ENCODE measurements at places on chromosomes 16 and 17.
A peak's percentile ranks its signal among the peaks of the same experiment; 100 is the strongest.

- DNase-seq = no peak
These were observed 117.7 kb upstream of the FOXF1 start for GRCh38 chr16:86392436-86393152.

DNA sequence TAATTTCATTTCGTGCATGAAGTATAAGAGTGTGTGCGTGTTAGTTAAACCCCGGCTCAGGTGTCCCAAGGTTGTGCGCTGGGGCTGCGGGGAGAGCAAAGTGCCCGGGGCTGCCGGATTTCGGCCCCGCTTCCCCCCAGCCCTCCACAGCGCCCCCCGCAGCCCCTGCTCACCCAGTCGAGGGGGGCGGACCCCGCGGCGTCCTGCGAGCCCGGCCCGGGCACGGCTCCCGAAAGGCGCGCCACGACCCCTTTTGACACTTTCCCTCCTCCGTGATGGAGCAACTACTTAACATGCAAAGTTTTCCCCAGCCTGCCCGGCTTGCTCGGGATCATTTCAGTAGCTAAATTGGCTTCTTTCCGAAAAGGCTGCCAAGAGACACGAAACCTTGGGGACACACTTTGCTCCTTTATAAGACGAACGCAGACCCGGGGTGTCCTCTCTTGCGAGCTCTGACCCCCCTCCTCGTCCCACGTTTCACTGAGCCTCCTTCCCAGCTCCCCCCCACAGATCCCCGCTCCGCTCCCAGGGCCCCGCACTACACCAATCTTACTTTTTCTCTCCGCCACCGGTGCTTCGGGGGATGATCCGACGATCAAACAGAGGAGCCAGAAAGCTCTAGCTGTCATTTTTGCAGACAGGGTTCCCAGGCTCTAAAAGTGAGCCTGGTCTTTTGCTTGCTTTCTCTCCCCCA, 552 bp downstream of the C17orf58 start:
- no peak for DNase-seq

DNA sequence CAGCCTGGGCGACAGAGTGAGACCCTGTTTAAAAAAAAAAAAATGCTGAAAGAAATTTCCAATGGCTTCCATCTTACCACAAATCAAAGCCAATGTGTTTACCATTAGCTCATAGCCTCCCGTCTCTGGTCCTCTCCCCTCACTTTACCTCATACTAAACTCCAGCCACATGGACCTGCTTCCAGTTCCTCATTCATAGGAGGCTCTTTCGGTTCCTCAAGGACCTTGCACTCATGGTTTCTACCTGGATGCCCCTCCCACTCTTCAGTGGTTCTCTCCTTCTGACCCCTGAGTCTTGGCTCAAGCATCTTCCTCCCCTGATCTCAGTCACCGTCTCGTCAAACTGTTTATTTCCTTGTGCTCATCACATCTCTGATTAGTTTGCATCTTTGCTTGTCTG, 3.8 kb upstream of the DEF8 start:
- no peak for DNase-seq

DNA sequence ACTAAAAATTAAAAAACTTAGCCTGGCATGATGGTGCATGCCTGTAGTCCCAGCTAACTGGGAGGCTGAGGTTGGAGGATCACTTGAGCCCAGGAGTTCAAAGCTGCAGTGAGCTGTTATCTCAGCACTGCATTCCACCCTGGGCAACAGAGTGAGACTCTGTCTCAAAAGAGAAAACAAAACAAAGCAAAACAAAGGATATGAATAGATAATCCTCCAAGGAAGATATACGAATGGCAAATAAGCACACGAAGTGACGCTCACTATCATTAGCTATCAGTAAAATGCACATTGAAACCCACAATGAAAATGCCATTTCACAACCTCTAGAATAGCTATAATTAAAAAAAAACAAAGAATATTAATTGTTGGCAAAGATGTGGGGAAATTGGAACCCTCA, 386.2 kb upstream of the CCL2 start:
- DNase-seq = no peak

GRCh38 chr16:85994492-85995490, 95.8 kb downstream of the IRF8 start:
- DNase-seq = no peak

DNA sequence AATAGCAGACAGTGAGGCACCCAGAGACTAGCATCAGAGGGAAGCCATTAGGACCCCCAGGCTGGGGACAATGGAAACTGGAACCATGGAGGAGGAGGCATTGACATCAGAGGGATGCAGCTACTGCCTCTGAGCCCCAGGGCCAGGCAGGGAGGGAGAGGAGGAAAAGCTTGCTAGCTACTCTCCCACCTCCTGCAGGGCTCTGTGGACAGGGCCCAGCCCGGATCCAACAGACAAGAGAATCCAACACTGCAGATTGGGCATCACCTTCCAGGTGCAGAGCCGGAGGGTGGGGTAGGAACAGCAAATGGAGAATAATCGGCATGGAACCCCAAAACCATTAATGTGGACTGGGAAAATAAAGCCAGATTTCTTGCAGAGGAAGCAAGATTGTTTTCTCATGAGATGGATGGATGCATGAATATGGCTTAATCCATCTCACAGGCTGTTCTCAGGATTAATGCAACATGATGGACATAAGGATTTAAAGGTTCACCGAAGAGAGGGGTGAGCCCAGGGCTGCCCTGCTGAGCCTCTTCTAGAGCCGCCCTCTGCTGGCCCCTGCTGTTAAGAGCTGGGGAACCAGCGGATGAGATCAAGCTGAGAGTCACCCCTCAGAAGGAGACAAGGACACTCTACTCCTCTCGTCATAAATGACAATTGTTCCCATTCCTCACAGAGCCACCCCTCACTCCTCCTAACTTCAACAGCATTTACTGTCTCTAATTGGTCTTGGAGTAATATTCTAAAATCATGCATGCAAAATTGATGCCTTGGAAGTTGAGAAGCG, 48.8 kb downstream of the DNAH3 start:
- DNase-seq = no peak

GRCh38 chr17:8558144-8558543, 72.4 kb downstream of the MYH10 start:
- no peak for DNase-seq

DNA sequence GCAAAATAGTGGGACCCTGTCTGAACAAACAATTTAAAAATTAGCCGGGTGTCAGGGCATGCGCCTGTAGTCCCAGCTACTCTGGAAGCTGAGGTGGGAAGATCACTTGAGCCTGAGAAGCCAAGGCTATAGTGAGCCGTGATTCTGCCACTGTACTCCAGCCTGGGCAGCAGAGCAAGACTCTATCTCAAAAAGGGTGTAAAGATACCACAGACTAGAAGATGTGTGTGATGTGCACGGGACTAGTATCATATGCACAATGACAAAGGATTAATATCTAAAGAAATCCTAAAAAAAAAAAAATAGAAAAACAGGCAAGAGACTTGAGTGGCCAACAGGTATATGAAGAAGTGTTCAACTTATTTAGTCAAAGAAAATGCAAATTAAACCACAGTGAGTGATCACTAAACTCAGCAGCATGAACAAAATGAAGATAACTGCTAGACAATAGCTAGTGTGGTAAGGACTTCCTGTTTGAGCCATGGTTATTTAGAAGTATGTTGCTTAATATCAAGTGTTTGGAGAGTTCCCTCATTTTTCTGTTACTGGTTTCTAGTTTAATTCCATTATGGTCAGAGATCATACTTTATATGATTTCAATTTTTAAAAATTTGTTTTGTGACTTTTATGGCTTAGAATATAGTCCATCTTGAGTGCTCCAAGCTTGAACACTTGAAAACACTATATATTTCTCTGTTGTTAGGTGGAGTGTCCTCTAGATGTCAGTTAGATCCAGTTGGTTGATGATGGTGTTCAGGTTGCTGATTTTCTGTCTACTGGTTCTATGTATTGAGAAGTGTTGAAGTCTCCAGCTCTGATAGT, 14.7 kb upstream of the SLX4 start:
- no peak for DNase-seq

DNA sequence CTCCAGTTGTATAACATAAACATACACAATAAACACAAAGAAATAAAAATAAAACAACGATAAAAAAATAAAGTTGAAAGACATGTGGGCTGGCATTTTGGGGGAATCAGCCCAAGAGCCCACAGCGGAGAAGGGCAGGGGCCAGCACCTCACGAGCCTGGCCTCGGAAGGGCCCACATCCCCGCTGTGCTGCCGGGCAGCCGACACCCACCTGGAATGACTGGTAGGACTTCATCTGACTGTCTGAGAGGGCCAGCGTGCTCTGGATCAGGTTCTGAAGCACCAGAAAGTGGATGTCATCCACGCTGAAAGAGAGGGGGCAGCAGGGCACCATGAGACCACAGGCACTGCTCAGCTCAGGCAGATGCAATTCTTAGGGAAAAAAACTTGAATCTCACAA, 73.5 kb downstream of the GTF3C1 start:
- DNase-seq = no peak

DNA sequence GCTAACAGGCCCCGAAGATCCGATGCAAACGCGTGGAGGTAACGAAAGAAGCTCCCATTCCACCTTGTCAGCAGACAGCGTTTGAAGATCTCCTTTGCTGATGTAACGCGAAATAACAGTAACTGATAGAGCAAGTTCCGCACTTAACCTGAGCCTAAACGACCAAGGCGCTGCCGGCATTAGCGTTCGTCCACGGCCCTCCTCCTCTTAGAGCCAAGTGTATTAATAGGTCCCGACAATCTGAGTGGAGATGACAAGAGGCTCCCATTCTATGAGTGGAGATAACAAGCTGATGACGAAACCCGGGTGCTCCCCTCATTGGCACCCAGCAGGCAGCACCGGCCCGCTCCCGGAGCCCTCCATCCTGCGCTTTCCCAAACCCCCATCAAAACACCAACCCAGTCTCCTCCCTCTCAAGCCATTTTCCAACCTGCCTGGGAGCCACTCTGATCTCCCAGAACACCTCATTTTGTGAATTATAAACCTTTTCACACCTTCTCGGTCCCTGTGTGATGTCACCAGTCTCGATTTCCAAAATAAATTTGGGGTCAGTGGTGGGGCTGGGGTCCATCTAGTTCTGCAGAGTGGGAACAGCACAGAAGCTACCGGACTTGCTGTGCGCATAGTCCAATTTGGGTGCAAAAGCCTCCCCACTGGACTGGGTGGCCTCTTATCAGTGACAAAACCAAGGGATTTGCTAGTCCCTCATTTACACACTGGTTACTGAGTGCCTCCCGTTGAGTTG, 35.4 kb upstream of the ARL4D start:
- DNase-seq = no peak

GRCh38 chr17:70610161-70610560, 440.8 kb downstream of the KCNJ2 start:
- DNase-seq = no peak

DNA sequence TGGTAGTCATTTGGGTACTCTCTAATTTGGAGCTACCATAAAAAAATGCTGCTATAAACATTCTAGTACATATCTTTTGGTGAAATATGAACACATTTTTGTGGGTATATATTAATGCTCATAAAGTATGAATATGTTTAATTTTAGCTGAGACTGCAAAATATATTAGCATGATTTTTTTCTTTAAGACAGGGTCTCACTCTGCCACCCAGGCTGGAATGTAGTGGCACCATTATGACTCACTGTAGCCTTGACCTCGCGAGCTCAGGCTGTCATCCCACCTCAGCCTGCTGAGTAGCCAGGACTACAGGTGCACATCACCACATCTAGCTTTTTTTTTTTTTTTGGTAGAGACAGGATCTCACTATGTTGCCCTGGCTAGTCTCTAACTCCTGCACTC, 371.7 kb downstream of the SOX9 start:
- DNase-seq = no peak

DNA sequence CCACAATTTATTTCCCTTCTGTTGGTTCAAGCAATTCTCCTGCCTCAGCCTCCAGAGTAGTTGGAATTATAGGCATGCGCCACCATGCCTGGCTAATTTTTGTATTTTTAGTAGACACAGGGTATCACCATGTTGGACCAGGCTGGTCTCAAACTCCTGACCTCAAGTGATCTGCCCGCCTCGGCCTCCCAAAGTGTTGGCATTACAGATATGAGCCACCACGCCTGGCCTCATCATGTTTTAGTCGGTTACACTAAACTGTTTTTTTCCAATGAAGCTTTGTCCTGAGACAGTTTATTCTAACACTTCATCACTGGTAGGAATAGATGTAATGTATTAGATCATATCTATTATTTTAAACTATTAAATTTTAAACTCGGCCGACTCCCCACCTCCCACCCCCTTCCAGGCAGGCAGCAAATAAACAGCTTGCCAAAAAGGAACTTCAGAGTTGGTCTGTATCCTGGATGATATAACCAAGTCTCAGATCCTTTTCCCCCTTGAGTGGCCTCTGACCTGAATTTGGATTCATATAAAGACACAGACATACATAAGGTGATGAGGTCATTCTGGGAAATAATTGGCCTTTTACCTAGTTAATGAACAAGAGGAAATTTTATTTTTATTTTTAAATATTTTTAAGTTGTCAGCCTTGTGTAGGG, 18.4 kb upstream of the CORO6 start:
- no peak for DNase-seq

GRCh38 chr16:58026139-58026704, 668 bp downstream of the MMP15 start:
- no peak for DNase-seq

DNA sequence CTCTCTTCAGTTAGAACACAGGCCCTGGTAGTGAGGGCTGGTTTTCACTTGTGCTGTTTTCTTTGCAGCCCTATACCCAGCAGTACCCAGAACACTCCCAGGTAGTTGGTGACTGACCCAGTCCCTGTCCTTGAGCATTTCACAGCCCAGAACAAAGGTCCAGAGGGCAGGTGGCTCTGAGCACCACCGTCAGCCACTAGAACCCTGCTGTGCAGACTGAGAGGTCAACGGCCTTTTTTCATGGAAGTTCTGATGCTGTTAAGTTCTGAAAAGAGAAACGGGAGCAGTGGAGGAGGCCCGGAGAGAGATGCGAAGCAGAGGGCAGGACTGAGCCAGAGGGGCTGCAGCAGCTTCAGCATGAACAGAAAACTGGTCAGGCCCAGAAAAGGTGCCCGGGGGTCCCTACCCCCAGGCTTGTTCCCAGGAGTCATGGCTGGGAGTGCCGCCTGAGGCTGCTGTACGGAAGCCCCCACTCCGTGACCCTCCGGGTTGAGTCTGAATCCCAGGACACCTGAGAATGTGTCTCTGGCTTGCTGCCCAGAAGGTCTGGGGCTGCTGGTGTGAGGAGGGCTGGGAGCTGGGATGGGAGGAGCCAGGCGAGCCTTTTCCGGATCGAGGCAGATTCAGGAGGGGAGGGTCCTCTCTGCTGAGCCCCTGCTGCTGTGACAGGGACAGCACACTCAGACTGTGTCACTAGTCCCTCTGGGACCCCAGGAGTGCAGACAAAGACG, 8.7 kb downstream of the ZNF276 start:
- no peak for DNase-seq

DNA sequence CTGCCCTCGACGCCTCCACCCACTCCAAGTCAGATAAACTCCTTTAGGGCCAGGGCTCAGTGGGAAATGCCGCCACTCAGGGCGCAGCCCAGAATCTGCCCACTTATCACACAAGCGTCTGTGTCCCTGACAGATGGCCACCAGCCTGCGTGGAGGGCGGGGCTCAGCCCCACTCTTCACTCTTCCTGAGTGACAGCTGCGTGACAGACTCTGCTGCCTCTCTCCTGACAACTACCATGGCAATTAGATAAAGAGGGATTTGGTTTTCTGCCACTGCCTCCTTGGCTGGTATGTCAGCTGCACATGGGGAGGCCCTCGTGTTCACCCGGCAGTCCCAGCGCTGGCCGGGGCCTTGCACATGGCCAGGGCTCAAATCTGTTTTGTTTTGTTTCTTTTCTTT, 96.2 kb downstream of the RTN4RL1 start:
- no peak for DNase-seq

GRCh38 chr17:68290268-68290954, 516 bp downstream of the SLC16A6 start:
- peak; percentile 34 for DNase-seq

GRCh38 chr16:69193855-69194254, 6.9 kb downstream of the SNTB2 start:
- no peak for DNase-seq

- DNase-seq = no peak
These were observed 26.6 kb downstream of the JPH3 start for GRCh38 chr16:87628940-87629339.
